AG08396 (cell line): ENCODE measurements at places on chromosomes 1 and 21.

DNA sequence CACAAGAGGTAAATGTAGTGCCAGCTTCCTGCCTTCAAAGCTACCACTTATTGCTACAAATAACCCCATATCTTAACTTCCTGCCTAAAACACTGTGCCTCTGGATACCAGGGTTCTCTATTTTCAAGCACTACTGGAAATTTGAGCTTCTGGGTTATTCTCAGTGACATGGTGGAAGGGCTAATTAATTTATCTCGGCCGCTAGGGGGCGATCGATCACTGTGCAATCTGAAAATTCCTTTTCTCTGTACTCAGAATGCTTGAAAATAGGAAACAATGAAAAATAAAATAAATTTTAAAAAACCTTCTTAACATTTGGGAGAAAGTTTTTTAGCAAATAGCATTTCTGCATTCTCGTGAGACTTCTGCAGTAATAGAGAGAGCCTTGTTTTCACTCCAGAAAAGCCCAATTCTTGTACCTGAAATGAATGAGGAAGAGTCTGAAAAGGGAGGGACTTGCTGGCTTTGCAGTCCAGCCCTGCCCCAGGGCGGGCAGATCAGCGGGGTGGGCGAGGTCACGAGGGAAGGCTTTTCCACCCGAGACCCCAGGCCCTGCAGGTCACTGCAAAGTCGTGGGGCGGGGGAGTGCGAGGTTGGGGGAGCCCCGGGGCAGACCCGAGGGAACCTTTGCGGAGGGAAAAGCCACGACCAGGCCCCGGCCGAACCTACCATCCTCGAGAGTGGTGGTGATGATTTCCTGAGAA is 276.7 kb downstream of the PCP4 start:
- peak; percentile 32 for DNase-seq

- no peak for DNase-seq
These were observed 94.0 kb downstream of the DMRTB1 start for GRCh38 chr1:53552981-53553733.

- no peak for DNase-seq
These were observed 75.5 kb upstream of the RAB3GAP2 start for GRCh38 chr1:220347654-220348175.

GRCh38 chr1:36559061-36559460 is 76.3 kb upstream of the CSF3R start:
- no peak for DNase-seq

DNA sequence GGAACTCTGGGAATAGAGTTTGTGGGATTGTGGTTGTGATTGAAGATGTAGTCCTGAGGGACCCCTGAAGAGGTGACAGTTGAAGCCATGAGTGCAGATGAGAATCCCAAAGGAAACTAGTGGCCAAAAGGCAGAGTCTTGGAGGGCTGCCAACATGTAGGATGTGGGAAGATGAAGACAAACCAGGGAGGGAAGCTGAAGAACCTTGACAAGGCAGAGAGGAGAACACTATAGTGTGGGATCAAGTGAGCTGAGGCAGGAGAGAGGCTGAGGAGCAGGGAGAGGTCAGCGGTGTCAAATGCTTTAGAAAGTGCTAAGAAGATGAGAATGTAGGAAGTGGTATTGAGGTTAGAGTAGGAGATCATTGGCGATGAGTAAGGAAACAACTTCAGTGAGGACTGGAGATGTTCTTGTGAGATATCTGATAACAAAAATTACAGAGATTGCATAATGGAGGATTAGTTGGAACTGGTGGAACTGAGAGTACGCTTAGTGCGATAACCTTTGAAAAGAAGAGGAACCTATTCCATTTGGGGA is 88.5 kb upstream of the VCAM1 start:
- peak; percentile 39 for DNase-seq

- DNase-seq: no peak
These were observed 19.4 kb downstream of the HSD11B1 start for GRCh38 chr1:209723756-209724693.

DNA sequence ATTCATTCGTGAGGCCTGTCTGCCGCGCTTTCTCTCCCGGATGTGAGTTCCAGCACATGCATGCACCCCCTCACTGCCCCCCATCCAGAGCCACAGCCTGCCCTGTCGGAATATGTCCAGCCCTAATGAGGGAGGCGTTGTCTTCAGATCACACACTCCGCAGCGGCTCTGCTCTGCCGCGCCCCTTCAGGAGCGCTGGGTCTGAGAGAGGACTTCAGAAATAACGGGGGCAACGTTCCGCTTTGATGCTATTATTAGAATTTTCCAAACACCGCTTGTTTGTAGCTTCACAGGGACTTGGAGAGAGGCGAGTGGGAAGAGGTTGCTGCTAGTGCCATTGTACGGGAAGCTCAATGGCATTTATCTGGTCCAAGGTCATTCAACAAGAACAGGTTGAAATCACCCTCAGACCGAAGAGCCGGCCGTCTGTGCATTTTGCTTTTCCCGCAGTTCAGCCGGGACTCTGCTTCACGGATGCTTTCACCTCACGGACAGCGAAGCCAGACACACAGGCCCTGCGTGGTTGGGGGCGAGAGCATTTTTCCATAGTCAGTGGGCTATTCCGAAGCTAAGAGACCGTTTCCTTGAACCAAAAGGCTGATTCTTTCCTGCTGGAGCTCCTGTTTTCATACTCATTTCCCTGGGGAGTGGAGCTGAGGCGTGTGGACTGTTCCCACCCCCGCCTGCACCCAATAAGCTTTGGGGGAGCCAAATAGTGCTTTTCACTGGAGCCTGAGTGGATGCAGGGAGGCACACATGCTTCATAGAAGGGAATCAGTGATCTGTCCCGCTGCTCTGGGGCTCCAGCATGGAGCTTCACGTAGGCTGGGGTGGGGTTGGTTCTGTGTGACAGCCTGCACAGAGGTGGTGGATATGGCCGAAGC is 69.7 kb downstream of the GALNT2 start:
- DNase-seq: no peak

DNA sequence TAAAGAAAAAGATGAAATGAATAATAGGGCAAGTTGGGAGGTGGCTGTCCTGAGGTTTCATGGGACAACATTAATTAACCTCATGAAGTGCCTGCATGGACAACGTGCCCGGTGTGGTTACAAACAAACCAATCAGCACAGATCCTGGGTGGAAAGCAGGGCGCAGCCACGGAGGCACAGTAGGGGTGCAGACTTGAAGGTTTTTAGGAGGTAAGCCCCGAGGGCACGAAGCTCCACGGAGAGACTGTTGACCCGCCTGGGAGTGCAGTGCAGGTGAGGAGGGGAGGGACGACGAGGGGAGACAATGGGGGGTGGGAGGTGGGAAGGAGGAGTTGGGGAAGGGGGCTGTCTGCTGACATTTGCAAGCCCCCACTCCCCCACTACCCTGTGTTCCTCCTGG is 2.3 kb upstream of the RIPK4 start:
- DNase-seq: no peak

- DNase-seq: no peak
These were observed 38.9 kb upstream of the ADARB1 start for GRCh38 chr21:45035477-45035848.
